ENCODE measurements at places on chromosomes 2 and 18. TPM values are rescaled to one million over a fixed set of nuclear protein-coding genes. Genes with fewer than 3 reads are reported as not detected.

- DNase-seq = no peak
These were observed 13.2 kb upstream of the ATRAID start for GRCh38 chr2:27198627-27199026.

DNA sequence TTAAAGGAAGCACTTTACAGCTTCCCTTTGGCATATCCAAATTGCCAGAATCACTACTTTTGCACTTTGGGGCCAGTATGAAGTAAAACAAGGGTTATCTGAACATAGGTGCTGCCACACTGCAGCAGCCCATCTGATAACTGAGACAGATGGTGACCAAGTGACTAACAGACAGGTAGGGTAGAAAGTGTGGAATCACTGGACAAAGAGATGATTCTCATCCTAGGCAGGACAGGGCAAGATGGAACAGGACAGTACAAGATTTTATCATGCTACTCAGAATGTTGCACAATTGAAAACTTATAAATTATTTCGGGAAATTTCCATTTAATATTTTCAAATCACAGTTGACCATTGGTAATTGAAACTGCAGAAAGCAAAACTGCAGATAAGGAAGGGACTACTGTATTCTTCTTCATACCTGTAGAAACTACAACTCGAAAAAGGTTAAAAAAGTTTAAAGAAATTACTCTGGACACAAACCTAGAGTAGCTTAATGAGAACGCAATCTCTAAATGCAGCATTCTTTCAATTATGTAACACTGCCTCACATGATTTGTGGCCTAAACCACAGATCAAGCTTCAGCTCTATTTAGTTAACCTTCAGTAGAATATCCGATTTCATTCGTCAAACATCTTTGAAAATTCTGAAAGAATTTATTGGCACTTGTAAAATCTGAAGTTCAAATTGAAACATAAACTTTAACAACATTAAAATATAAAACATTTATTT is 31.4 kb downstream of the HEATR5B start:
- no peak for DNase-seq

GRCh38 chr2:65607662-65608305 is 175.4 kb upstream of the SPRED2 start:
- peak; percentile 53 for DNase-seq

DNA sequence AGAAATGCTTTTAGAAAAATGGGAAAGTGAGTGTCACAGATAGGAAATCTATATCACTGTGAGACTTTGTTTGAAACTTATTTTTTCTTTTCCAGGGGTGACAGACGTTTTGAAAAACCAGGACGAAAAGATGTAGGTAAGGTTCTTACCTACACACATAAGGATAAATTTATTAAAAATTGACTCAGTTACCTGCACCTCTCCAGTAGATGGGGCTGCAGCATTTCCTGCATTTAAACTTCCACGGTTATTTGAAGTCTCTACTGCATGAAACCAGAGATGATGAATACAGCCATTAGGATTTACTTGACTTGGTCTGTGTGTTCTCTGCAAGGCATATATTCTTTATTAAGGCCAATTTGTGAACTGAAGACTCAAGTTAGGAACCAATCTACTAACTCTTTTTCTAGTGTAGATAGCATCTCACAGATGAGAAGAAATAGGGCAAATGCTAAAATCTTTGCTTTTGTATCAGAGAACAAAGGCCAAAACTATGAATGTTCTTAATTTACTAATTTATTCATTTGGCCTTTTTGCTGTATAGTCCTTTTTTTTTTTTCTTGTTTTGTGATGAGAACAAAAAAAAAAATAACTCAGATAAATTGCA is 15.0 kb downstream of the KCNJ13 start:
- peak; percentile 28 for DNase-seq

DNA sequence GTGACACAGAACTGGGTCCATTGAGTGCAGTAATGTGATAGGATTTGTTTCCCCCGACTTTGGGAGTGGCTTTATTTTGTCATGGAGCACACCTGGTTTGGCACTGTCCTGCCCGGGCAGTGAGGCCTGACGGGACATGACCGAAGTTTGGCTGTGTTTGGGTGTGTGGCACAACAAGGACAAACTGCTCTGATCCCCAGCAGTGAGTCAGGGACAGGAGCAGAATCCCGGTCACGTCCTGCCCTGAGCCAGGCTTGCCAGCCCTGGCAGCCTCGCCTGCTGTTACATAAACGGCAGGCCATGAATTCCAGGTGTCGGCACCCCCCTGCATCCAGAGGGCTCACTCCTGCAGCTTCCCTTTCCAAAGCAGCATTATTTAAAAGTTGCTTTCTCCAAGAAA is 45.7 kb downstream of the IMPA2 start:
- DNase-seq = peak; percentile 55

DNA sequence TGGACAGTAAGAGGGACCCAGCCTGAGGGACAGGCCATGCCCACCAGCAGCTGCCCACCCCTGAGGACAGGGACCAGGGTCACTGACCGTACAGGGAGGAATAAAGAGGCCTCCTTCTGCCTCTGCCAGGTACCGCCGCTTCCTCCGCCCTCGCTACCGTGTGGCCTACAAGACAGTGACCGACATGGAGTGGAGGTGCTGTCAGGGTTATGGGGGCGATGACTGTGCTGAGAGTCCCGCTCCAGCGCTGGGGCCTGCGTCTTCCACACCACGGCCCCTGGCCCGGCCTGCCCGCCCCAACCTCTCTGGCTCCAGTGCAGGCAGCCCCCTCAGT is 2.2 kb downstream of the EMILIN1 start:
- DNase-seq = no peak

The DPP10 gene
- polyA plus RNA-seq = 1.1 TPM

The ZNF396 gene
- 1.3 TPM for polyA plus RNA-seq
